ENCODE measurements at places on chromosomes 1 and 21.

- DNase-seq: no peak
Measured at GRCh38 chr1:18289597-18289996, 182.0 kb downstream of the IGSF21 start.

DNA sequence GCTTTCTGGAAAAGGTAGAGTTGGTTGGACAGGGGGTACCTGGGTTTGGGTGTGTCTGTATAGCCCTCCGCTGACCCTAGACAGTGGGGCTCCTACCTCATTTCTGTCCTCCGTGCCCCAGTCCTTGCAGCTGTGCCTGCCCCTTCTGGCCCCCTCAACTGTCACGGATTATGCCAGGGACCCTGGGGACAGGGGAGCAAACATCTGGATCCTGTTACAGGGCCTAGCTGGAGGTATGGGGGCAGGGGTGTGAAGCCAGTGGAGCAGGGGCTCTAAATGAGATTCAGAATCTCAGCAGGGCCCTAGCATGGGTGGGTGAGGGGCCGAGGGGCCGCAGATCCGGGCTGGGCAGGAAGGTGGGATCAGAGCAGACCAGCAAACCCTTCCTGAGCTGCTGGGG is 81.0 kb downstream of the TAS1R2 start:
- no peak for DNase-seq

- DNase-seq: no peak
Measured at GRCh38 chr21:37658817-37659458, 257.3 kb downstream of the KCNJ6 start.

- DNase-seq: no peak
Measured at GRCh38 chr1:58155418-58156123, 391.0 kb downstream of the OMA1 start.

- no peak for DNase-seq
Measured at GRCh38 chr1:81510701-81511100, 290.0 kb upstream of the ADGRL2 start.

DNA sequence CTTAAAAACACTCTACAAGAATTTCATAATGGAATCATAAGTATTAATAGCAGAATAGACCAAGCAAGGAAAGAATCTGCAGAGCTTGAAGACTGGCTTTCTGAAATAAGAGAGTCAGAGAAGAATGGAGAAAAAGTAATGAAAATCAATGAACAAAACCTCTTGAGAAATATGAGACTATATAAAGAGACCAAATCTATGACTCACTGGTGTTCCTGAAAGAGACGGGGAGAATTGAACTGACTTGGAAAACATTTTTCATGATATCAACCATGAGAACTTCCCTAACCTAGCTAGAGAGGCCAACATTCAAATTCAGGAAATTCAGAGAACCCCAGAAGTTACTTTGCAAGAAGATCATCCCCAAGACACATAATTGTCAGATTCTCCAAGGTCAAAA is 85.6 kb downstream of the GDAP2 start:
- no peak for DNase-seq

GRCh38 chr21:17270229-17270628 is 242.6 kb upstream of the CXADR start:
- no peak for DNase-seq

DNA sequence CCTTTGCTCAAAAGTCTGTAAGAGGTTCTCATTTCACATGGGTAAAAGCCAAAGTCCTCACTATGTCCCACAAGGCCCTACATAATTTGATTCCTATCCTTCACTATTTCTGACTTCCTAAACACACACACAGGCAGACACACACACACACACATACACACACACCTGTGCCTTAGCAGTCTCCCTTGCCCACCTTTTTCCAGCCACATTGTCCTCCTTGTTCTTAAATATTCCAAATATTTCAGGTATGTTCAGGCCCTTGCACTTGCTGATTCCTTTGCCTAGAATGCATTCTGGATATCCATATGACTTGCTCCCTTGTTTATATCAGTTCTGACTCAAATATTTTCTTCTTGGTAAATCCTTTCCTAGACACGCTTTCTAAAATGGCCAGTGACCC is 54.6 kb downstream of the NTNG1 start:
- DNase-seq: no peak

DNA sequence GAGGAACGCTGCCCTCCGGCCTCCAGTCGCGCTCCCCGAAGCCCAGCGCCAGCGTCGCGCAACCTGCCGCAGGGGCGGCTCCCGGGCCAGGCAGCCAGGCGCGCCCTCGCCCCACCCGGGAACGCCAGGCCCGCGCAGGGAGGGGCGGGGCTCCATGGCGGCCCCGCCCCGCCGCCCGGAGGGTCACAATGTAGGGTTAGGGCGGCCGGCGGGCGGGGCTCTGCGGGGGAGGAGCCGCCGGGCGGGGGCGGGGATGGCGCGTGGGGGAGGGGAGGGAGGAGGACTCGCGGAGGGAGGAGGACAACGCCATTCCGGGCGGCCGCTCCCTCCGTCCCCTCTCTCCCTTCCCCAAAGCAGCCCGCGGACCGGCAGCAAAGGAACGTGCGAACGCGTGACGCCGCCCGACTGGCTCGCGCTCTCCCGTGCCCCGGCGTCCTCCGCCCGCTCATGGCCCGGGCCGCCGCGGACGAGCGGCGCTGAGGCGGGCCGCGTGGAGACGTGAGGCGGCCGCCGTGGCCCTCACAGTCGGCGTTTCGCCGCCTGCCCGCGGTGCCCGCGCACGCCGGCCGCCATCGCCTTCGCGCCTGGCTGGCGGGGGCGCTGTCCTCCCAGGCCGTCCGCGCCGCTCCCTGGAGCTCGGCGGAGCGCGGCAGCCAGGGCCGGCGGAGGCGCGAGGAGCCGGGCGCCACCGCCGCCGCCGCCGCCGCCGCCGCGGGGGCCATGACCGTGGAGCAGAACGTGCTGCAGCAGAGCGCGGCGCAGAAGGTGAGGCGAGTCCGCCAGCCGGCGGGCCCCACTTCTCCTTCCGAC is at the start of gene USP25:
Gene USP25, plus strand, starts transcription at position 309 of the 810 bp plus-strand sequence. Its CDS starts 412 bp downstream, at position 721.
- peak; percentile 93 for DNase-seq

DNA sequence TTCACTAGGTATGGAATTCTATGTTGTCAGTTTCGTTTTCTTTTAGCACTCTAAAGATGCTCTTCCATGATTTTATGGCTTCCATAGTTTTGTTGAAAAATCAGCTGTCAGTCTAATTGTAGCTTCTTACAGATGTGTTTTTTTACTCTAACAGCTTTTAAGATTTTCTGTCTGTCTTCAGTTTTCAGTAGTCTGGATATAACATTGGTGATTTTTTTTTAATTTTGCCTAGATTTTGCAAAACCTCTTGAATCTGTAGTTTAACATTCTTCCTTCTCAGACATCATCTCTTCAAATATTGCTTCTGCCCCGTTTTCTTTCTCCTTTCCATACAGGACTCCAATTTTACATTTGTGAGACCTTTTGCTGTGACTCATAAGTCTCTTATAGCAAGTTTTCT is 17.9 kb upstream of the DYRK1A start:
- DNase-seq: no peak

GRCh38 chr1:21625390-21626190 is 43.6 kb downstream of the RAP1GAP start:
- DNase-seq: no peak

Data from left colon (tissue), 2 donors.